ENCODE measurements at places on chromosomes 5 and 9.

- DNase-seq = no peak
Measured at GRCh38 chr5:95953021-95953702, 8.5 kb downstream of the ELL2 start.

DNA sequence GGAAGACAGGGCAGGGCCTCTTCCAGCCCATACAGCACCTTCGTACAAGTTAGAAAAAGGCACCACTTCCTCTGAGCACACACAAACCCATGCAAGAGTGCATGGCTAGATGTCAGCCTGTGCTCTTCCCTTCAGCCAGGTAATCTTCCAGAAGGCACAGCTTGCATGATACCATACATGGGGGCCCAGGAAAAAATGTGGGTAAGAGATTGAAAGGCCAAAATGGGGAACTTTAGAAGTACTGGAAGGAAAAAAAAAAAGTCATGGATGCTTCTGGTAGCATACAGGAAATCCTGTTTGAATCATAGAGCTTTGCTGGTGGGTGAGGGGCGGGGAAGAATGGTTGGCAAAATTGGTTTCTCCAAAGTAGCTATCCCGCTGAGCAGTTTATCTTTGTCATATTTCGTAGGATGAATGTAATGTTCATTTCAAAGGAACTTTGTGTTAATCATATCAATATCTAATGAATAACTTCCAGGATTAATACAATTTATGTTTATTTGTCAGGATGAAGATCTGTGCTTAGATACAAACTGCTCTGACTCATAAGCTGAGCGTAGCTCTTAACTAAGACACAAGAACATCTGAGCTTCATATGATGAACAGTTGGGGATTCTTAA is 78.2 kb upstream of the MAP3K1 start:
- no peak for DNase-seq

GRCh38 chr5:141637123-141637766 is 448 bp downstream of the RELL2 start:
- no peak for DNase-seq

- DNase-seq = no peak
Measured at GRCh38 chr9:89175828-89176261, 2.8 kb downstream of the SHC3 start.

DNA sequence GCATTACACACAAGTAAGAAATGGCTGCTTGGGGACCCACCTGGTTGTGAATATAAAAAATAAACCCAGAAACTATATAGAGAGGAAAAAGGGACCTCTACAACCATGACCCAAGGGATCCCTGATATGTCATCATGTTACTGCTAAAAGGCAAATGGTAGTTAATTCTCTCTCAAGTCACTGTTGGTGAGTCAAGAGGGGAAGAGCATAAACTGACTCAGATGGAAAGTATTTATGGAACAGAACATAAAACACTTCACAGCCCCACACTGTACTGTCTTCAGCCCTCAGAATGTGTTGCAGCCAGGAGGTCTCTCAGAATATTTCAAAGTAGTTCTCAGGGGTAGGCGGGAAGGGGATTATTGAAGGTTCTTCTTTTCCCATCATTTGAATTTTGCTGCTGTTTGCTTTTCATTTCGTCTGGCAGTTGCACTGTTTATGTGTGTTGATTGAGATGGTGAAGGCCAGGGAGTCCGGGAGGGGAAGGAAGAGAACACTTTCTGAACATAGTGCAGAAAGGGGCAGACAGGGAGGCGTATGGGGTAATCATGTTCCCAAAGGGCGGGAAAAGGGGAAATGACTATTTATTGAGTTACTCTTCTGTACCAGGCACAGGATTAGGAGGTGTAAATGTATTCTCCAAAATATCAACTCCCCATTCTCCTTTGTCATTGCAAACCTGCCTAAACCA is 85.5 kb downstream of the TEK start:
- DNase-seq = no peak

GRCh38 chr5:148386041-148386440 is 2.3 kb downstream of the FBXO38 start:
- DNase-seq = no peak

GRCh38 chr5:115415143-115415491 is 118.7 kb upstream of the CCDC112 start:
- no peak for DNase-seq

GRCh38 chr5:104247260-104247659 is 684.7 kb upstream of the NUDT12 start:
- no peak for DNase-seq

- DNase-seq = no peak
Measured at GRCh38 chr9:111975709-111976108, 79.1 kb downstream of the UGCG start.

DNA sequence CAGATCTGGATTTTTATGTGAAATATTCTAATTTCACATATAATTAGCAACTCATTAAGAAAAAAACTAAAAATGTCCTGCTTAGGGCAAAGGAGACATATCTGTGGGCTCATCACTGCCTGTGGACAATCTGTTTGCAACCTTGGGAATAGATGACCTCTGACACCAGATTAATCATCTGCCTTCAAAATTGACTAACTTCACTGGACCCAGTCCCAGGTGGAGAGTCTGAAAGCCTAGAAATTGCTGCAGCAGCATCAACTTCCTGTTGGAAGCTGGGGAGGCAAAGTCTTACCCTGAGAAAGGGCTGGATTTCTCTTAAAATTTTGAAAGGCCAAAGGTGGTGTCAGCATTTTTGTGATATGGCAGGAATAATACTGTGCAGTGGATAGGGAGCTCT is 76.3 kb upstream of the TNC start:
- no peak for DNase-seq

DNA sequence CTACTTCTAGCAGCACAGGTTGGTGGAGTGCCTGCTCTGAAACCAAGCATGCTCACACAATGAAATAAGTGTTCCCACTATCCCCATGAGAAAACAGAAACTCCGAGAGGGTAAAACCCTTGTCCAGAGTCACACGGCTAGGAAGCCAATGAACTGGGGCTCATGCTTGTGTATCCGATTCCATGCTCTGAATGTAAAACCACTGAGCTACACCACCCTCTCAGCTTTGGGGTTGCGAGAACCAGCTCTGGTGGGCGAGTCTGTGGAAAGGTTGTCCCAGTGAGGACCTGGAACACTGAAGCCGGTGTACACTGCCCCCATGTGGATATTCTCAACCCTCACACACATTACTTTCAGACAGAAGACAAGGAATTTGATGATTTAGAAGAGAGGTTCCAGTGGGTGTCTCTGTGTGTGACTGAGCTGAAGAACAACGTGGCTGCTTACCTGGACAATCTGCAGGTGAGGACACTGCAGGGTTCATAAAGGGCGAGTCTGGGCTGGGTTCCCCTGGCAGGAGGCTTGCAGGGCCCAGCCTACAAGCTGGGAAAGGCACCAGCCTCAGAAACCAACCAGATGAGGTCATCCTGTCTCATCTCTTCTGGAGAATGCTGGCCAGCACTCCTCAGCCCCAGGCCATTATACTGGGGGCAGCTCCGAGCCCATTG is 37.4 kb downstream of the ARHGEF37 start:
- DNase-seq = no peak

DNA sequence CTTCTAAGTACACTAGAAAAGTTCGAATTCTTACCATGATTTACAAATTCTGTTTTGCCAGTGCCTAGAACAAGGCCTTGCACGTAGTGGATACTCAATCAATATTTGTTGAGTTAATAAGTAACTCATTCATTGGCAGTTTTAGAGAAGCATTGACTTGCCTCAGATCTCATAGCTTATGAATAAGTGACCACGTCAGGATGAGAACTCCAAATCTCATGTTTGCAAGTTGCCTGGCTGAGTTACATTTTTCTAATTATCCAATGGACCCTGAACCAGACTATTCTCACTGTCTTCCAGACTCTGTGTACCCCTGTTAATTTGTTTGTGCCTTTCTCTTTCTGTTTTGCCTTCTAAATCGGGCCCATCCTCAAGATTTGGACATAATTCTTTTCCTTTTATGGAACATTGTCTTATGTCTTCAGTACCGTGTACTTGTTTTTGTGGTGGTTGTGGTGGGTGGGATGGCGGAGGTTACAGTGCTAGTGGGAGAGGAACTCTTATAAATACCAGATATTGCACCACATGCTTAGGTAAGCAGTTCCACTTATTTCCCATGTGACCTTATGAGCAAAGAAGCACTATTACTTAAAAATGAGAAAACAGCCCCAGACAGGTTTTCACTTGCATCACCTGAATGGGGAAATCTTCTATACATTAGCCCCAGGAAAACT is 96.3 kb downstream of the UNC13B start:
- no peak for DNase-seq

GRCh38 chr5:98570661-98571191 is 202.7 kb upstream of the RGMB start:
- DNase-seq = no peak

DNA sequence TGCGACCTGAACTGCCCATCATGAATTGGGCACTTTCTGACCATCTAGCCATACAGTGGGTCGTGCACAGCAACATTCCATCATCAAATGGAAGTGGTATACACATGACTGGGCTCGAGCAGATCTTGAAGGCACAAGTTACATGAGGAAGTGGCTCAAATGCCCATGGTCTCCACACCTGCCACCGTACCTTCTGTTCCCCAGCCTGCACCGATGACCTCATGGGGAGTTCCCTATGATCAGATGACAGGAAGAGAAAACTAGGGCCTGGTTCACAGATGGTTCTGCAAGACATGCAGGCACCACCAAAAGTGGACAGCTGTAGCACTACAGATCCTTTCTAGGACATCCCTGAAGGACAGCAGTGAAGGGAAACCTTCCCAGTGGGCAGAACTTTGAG is 21.8 kb downstream of the MTMR12 start:
- no peak for DNase-seq

- DNase-seq = no peak
Measured at GRCh38 chr5:101278917-101279316, 375.8 kb upstream of the ST8SIA4 start.

GRCh38 chr9:81108391-81108790 is 581.0 kb downstream of the TLE1 start:
- DNase-seq = no peak

- DNase-seq = no peak
Measured at GRCh38 chr9:100216178-100216787, 117.2 kb downstream of the INVS start.

DNA sequence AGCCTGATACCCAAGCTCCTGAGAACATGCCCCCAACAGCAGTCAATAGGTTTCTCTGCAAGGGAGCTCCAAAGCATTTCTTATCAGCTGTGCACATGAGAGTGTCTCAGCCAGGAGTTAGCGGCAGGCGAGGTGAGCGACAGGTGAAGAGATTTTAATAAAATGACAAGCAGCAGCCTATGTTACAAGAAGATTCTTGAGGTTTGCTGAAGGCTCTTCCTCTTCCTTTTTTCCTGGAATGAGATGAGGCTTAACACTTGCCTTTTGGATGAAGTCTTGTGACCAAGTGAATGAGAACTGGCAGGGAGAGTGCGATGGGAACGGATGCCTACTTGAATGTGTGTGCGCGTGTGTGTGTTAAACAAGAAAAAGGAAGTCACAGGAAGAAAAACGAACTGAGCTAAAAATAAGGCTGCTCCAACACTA is 76.1 kb downstream of the SHB start:
- DNase-seq = no peak

GRCh38 chr5:35618304-35618636 is 607 bp downstream of the SPEF2 start:
- no peak for DNase-seq

DNA sequence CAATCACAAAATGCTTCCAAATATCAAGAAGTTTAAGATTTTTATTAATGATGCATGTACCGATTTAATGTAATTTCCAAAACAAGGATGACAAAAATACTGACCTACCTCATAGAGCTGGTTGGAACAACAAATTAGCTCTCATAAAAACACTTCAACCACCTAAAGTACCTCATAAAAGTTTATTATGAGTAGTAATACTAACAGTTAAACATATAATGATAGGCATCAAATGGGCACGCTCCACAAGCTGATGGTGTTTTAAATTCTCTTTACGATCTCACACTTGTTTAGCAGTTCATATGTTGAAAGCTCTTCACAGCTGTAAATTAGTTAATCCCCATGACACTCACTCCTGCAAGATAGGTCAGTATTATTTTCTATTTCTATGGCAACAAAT is 150.0 kb upstream of the KIF2A start:
- no peak for DNase-seq

DNA sequence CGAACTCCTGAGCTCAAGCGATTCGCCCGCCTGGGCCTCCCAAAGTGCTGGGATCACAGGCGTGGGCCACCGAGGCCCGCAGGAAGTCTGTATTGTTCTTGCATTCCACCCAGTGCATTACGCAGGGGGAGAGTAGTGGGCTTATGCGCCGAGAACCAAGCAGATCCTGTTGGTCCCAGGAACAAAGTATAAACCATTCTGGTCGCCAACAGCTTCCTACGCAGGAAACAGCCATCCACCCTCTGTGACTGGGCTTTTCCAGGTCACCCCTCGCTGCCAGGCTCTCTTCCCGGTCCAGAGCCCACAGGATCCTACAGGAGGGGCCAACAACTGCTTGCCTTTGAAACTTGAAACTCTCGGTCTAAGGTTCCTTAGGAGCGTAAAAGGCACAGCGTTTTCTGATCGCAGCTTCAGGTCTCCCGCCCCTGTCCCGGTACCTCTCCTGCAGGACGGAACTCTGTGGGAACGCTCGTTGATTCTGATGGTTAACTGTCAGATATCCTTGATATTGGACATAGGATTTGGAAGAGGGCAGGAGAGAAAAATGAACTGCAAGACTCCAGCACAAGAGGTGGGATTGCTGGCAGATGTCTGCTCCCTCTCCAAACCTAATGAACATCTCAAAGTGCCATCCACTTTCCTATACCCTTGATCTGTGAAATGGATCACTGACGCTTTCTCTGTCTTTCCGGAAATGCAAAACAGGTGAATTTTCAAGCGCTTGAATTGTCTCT is 4.2 kb upstream of the ANXA2R start:
- DNase-seq = no peak

DNA sequence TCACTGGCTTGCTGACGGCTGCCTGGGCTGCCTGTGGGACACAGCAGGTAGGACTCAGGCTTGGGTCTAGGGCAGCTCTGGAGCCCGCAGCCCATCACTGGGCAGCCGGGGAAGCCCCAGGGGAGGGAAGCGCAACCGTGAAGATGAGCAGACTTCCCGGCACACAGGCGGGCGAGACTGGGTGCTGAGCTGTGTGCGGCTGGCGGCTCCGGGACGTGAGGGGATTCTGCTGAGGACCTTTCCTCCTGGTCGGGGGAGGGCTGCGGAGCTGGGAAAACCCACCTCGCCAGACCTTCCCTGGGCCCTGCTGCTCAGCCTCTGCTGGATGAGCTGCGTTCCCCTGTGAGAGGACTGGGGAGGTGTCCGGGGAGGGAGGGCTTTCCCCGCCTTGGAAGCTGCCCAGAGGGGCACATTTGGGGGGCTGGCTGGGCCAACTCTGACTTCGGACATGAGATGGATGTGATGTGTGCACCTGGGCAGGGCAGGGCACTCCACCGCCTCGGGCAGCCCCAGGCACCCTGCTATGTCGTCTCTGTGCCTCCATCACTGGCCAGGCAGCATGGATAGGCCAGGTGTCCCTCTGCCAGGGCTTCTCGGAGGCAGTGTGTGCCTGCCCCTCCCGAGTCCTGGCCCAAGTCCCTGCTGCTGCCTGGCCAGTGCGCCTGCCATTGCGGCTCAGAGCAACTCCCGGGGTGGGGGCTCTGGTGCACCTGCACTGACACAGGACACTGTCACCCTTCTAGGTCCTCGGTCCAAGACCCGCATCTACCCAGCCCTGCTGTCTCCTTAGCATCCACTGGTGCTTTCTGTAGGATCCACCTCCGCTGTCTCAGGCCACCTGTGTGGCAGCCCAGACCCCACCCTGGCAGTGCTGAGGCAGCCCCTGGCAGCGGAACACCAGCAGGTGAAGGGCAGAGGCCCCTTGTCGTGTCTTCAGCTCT is 66.4 kb downstream of the COL5A1 start:
- no peak for DNase-seq
